ENCODE measurements at places on chromosomes 12 and 14. TPM values are rescaled to one million over a fixed set of nuclear protein-coding genes. Genes with fewer than 3 reads are reported as not detected.
A peak's percentile ranks its signal among the peaks of the same experiment; 100 is the strongest.

DNA sequence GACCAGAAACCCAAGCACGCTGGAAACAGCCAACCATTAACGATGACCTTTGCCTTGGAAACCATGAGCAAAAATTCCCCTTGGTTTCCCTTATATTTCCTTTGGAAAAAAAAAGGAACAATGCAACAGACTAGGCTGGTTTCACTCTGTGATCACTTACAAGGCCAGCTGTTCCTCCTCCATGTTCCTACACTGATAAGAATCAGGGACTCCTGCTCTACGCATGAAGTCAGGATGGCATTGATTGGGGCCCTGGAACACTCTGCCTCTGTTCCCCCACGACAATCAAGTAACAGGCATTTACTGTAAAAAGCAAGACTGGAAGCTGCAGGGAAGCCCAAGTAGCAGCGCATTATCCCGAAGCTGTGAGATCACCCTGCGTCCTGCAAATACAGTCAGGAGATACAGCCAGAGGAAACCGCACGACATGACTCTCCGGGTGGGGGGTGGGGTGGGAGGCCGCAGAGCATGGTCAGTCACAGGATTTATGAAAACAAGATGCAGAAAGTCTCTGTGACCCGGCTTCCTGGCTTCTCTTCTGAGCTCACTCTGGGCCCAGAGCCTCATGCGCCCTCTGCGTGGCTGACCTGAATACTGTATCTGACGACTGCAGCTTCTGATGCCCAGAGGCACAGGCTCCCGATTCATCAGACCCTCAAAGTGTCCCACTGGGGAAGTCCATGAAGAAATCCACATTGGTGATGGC is 31.1 kb downstream of the SSH1 start:
- peak; percentile 84 for DNase-seq

GRCh38 chr14:44162197-44162596 is 344.9 kb downstream of the FSCB start:
- no peak for DNase-seq

Gene PLEKHG7
- total RNA-seq, result 0.18 TPM

Gene SETD1B
- total RNA-seq, result 3.6 TPM

Gene KRT3
- total RNA-seq, result not detected

DNA sequence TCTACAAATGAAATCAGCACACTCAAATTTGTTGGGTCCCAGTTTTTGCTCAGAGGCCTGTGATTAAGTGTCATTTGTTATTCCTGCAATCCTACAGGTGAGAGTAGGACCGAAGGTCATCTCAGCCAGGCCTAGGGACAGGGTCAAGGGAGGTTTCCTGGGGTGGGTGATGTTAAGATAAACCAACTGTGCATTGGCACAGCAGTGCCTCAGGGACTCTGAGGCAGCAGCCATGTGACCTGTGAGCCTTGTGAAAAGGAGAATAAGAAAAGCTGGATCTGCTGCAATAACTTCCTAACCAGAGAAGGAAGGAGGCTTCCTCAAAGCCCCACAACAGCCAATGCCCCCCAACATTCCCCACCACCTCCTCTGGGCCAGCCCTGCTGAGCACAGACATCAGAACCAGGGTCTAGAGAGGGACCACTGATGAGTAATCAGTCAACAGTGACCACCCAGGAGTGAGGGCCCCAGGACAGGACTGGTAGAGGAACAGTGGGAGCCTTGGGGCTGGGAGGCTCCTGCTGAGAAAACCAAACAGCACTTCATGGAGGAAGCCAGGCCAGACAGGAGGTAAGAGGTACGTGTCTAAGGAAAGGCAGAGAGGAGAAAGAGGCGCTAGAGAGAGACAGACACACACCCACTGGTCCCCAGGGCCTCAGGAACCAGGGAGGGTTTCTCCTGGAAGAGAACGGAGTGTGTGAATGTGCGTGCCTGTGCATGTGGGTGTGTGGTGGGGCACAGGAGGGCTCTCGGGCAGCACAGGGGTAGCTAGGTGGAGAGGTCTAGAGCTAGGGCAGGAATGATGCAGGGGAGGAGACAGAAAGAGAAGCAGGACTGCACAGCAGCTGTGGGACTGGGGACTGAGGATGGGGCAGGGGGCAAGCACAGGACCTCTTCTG is 82.4 kb downstream of the ITPK1 start:
- no peak for DNase-seq

Gene DHH
- total RNA-seq, result 1.1 TPM

GRCh38 chr12:93032758-93033157 is 103.7 kb upstream of the EEA1 start:
- DNase-seq, result peak; percentile 50

DNA sequence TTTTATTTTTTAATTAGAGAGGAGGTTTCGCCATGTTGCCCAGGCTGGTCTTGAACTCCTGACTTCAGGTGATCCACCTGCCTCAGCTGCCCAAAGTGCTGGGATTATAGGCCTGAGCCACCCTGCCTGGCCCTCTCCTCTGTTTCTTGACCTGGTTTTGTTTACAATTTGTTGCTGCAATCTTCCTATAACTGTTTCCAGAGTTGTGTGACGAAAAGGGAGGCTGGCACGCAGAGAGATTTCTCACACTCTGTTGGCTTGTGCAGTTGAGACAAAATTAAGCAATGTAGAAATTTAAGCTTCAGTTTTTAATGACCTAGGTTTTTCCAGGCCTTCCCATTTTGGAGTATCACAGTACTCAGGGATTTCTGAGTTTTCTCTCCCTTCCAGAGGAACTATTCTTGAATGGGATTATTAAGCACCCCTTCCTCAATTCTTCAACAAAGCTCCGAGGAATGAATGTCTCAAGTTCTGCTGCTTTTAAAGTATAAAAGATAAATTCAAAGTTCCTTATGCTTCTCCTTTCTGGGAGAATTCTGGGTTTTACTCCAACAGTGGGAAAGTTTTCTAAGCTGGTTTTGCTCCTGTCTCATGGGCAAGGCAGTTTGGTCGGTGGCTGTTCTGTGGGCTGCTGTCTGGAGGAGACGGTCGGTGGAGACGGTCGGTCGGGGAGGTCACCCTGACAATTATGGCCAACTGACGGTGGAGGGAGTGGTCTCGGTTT is 20.4 kb upstream of the FOS start:
- peak; percentile 90 for DNase-seq

DNA sequence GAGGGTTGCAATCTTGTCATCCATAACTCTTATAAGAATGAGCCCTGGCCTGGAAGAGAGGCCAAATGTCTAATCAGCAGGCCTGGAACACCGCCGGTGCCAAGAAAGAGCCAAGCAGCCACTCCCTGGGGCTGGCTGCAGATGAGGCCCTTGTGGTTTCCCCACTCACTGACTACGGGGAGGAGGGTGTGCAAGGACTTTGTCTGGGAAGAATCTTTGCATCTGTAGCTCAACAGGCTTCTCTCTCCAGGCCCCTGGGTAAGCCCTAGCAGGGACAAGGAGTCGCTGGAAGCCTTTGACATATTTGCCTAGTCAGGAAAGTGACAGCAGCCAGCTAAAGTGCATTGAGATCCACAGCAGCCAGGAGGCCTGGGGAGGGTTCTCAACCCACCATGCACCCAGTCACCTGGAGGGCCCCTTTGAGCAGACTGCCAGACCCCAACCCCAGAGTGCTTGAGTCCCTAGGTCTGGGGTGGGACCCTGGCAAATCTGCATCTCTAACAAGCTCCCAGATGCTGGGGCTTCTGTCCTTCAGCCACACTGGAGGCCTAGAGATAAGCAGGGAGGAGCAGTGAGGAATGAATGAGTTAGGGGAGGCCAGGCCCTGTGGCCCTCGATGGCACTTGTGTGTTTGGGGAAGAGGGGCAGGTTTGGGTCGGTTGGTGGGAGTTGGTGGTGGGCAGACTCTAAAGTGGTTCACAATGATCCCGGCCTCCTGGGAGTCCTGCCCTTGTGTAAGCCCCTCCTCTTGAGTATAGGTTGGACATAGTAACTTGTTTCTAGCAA is 13.9 kb upstream of the LRTM2 start:
- no peak for DNase-seq

Gene TUBA1B
- 884 TPM for total RNA-seq

Gene FAM186B
- total RNA-seq, result 0.18 TPM

Gene LAG3
- 0.18 TPM for total RNA-seq

- no peak for DNase-seq
Measured at GRCh38 chr12:121096199-121096798, 36.4 kb upstream of the P2RX7 start.

Gene CLEC4C
- total RNA-seq, result not detected

Gene TCL1A
- 0.40 TPM for total RNA-seq

- DNase-seq, result no peak
Measured at GRCh38 chr14:104040539-104040938, 45.0 kb upstream of the ASPG start.

DNA sequence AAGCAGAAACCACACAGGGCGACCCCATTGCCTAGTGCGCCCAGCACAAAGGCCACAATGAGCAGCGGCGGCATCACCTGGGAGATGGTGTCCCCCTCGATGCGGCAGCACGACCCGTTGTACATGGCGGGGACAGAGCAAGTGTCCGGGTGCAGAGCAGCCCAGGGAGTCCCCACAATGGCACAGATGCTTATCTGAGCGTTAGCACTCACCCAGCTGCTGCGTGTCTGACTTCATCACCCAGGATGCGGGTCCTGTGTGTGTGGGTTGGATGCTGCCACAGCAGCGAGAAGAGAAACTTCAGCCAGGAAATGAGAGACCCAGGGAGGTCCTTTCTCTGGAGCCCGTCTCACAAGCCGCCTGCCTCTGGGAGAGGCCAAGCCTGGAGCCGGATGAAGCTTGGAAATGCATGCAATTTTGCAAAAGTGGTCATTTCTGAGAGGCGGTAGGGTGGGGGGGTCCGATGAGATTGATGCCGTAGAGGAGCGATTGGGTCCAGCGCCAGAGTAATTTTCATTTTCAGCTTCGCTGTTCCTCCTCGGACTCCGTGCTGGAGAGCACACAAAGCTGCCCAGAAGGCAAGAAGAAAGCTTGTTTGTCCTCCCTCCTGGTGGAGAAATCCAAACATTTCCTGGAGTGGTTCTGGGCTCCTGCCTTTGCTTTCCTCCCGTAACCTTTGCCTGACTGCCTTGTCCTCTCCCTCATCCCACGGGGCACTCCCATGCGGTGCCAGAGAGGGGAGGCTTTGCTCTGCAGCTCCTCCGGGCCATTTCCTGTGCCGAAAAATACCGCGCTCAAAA is at the start of gene HCAR1:
Gene HCAR1, minus strand, starts transcription at position 630 of the 800 bp plus-strand sequence. Its CDS starts 505 bp downstream, at position 125.
- DNase-seq, result no peak

GRCh38 chr12:4287325-4288211 is 14.0 kb downstream of the CCND2 start:
- DNase-seq, result peak; percentile 47

DNA sequence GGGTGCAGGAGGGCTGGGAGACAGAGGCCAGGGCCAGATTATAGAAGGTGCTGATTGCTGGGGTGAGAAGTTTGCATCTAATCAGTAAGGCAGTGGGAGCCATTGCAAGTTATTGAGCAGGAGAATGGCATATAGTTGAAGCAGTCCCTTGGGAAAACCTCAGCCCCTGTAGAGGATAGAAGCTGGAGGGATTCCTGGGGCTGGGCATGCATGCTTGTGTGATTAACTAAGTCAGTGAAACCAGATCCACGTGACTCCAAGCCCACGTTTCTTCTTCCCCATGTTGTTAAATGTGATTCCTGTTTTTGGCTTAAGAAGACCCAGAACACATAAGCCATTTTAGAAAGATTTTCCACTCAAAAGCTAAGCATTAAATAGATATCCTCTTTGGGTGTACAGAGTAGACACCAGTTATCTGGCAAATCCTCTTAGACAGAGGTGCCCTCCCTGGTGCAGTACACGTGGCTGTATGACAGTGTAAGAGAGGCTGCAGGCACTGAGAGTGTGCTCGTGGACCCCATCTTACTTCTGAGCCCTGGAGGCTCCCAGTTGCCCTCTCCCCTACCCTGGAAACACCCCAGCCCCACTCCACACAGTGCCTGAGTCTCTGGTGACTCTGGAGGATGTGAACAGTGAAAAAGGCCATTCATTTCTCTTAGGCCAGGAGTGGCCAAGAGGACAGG is 3.2 kb downstream of the C14orf132 start:
- no peak for DNase-seq

GRCh38 chr14:51336734-51337133 is 96.7 kb downstream of the TMX1 start:
- DNase-seq, result peak; percentile 35

DNA sequence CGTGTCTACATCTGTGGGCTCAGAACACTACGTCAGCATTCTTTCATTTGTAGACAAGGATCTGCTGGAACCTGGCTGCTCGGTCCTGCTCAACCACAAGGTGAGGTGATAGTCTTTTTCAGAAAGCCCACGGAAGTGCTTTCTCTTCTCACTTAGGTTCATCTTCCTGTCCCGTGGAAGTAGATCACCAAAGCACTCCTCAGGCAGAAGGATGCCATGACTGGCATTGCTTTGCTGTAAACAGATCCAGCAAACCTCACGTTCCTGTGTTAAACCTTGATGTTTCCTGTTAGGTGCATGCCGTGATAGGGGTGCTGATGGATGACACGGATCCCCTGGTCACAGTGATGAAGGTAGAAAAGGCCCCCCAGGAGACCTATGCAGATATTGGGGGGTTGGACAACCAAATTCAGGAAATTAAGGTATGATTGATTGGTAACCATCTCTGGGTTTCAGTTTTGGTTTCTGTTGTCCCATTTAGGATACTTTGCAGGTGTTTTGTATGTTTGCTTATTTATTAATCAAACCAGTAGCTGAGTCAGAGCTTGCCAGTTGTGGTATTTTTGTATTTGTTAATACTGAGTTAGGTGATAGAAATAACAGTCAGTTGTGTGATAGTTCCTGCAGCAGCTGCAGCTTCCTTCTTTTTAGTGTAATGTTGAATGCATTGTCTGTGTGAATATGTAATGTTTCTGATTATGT is 7.5 kb downstream of the PSMC1 start:
- no peak for DNase-seq

GRCh38 chr12:460261-461230 is 807 bp downstream of the B4GALNT3 start:
- DNase-seq, result peak; percentile 38

DNA sequence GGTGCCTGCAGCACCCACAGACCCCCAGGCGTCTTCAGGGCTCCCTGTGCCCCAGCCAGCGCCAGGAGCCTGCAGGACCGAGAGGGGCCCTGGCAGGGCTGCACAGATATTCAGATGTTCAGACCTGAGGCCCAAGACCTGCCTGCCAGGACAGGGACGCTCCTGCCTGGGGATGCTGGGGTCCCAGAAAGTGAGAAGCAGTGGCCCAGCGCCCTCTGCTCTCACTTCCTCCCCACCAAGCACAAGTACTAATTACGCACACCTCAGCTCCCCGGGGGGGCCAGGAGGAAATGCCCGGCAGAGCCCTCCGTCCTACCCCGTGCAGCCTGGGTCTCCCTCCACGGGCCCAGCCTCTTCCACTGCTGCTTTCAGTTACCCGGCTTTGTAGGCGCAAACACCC is 28.8 kb upstream of the INF2 start:
- no peak for DNase-seq

Gene CLEC4D
- total RNA-seq, result not detected

- no peak for DNase-seq
Measured at GRCh38 chr14:93717668-93718320, 70.5 kb downstream of the PRIMA1 start.

All from muscle of leg (tissue), 16 donors.